K562 (cell line): ENCODE measurements at places on chromosomes 1 and 21.

- no peak for DNase-seq
Measured at GRCh38 chr1:154794608-154795007, 75.5 kb downstream of the KCNN3 start.

DNA sequence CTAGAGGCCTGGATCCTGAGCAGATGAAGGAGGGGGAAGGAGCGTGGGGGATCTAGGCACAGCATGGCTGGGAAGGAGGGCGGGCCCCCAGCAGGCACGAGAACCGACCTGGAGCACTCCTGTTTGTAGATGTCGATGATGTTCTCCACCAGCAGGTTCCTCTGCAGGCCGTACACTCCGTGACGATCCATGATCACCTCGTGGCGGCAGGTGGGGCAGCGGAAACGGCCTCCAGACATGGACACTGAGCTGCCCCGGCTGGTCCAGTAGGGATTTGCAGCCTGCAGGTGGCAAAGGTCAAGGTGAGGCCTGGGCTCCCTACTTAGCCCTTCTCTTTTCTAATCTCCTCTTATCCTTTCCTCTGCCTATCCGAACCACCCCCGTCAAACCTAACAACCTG lies 1.3 kb downstream of the TRIM63 start:
- no peak for DNase-seq

DNA sequence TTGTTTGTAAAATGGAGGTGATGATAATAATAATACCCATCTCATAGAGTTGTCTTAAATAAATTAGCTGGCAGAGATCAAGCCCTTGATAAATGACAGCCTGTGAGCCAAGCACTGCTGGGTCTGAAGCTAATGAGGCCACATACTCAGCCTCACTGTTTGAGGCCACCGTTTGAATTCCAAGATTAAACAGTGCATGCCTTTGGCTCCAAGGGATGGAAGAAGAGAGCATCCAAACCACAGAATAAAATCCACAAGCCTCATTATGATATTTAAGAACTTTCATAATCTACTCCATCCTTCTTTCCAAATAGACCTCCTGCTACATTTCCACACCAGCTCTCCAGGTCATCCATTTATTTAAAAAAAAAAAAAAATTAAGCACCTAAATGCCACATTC lies 29.0 kb downstream of the TGFBR3 start:
- DNase-seq, result no peak

- DNase-seq, result no peak
Measured at GRCh38 chr1:13661539-13661938, 38.4 kb upstream of the PRDM2 start.

- no peak for DNase-seq
Measured at GRCh38 chr1:201109651-201110050, 2.6 kb downstream of the CACNA1S start.

GRCh38 chr1:64624218-64624713 lies 120.6 kb upstream of the RAVER2 start:
- DNase-seq, result no peak

DNA sequence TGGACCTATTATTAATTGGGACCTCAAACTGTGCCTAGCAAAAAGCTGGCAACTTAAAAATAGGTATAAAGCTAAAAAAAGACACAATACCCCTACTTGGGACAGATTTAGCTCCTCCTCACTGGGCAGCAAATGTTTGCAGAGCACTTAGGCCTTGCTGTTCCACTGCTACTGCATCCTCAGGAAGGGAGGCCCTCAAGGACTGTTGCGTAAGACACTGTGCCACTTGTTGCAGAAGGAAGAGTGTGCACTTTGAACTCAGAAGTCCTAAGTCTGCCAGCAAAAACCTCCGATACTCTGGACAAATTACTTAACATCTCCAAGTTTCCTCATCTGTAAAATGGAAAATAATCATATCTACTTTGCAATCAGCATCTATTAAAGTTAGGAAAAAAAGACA lies 322.9 kb downstream of the BARHL2 start:
- no peak for DNase-seq

DNA sequence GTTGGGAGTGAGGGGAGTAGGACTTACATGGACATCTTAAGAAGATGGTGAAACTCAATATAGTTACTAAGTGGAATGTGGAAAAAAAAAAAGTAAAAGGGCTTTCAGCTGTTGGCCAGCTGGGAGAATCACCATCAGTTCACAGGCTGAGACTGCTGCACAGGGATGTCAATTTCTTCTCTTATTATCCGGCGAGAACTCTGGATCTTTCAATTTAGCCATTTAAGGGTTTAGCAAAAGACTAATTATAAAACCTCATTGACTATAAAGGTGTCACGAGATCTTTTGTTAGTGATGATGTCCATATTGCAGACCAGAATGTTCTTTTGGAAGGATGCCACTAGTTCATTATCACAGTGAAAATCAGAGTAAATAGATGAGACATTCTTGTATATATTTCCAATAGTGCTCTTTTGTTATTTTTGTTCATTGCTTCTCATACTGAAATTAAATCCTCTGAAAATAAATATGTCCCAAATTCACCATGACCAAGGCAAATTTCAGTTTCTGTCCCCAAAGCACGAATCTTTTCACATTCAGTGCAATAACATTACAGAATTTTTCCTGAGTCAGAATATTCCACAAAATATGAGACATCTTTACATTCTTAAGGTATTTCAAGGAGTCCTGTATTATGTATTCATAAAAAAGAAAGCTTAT lies 266.1 kb downstream of the DNM3 start:
- no peak for DNase-seq

GRCh38 chr1:212873518-212873917 lies 15.4 kb downstream of the FLVCR1 start:
- DNase-seq, result no peak

- no peak for DNase-seq
Measured at GRCh38 chr1:183148599-183148998, 37.5 kb upstream of the LAMC2 start.

DNA sequence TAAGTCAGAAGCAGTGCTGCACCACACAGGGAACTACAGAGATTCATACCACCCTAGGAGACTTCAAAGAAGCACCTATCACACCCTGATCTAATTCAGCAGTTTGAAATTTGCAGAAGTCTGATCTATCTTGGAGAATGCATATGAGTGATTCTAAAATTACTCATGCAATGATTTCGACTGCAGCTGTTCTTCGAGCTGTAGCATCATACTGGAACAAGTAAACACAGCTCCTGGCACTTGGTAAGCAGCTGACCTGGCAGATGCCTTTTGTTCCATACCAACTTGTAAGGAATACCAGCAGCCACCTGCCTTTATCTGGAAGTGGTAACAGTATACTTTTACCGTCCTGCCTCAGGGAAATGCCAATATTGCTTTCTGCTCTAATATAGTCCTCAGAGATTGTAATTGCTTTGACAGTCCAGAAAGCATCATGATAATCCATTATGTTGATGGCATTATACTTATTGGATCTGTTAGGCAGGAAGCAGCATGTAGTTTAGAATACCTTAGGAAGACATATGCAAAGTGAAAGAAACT lies 25.7 kb downstream of the AADACL4 start:
- no peak for DNase-seq

- DNase-seq, result no peak
Measured at GRCh38 chr1:208026880-208027438, 116.0 kb upstream of the CD34 start.

DNA sequence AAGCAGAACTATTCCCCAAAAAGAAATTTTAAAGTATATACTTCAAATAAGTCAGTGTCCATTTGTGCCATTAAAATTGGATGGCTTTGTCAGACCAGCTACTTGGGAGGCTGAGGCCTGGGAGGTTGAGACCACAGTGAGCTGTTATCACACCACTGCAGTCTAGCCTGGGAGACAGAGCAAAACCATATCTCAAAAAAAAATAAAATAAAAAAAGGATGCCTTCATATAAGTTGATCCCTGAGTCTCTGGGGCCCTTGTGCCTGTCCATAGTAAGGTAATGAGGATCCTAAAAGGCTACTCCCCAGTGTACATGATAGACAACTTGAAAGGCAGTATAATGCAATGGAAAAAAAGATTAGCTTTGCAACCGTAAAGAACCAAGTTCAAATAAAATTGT lies 81.2 kb upstream of the BARHL2 start:
- no peak for DNase-seq

GRCh38 chr1:229856009-229856650 lies 210.9 kb upstream of the GALNT2 start:
- DNase-seq, result no peak

DNA sequence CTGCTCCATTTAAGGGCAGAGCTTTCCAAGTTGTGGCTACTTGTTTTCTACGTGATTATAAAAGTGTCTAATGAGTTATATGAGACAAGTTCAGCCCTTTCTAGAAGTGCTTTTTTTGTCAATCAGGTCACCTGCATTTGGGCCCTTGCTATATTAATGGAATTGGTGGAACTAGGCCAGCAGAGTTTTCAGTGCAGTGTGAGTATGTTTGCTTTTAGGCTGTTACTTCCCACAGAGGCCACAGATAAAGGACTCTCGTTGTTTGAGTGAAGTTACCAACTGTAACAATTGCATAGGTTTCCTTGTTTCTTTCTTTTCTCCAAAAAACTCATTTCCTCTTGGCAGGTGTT lies 10.9 kb downstream of the SMAP2 start:
- DNase-seq, result no peak

DNA sequence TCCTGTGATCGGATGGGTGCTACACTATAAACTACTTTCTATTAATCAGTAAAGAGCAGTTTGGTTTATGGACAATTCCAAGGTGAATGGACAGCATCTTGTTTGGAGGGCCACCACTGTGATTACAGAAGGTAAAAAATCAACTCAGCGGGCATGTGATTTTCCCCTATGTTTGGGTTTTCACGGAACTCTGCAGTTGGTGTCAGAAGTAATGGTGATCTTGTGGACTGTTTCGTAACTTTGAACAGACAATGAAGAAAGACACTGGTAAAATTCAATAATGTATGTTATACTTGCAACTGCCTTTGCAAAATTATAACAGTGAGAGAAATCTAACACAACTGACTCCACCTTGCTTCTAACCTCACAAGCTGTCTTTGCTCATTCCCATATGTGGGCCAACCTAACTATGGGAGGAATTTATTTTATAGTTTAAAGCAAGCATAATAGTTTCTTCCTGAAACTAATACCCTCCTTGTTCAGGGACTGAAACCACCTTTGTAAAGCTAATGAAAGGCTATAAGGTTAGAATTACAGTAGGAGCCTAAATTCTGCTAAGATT lies 53.2 kb downstream of the TRIM33 start:
- no peak for DNase-seq
